ENCODE measurements at places on chromosomes 12 and 14.

DNA sequence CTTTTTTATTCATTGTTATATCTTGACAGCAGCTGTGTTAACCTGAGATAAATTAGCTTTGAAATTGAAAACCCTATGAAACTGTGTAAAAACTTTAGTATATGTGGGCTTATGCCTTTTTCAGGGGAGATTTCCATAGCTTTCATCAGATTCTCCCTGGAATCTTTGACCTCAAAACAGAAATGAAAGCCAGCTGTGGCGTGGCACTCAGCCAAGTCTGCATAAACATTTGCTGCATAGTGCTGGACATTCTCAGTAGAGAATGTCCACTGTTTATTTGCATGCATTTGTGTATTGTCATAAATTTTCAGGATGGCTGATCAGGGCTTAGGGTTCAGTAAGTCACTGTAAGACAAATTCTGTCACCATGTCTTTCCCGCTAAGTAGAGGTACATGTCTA is 115.3 kb upstream of the NAP1L1 start:
- DNase-seq = no peak

DNA sequence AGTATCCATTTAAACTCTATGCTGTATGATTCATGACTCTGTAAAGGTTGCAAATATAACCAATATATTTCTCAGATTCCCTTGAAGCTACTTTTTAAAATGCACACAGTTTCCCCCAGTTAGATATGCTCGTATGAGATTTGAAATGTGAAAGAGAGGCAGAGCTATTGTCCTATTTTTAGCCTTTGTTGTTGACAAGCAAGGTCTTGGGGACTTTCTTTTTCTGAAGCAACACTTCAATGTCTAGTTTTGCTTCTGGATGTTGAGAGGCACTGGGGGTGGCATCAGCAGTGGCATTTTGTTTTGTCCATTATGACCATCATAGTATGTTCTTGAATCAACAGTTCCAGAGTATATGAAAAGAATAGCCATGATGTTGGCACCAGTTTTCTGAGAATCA is 63.4 kb downstream of the ASCL1 start:
- DNase-seq = no peak

DNA sequence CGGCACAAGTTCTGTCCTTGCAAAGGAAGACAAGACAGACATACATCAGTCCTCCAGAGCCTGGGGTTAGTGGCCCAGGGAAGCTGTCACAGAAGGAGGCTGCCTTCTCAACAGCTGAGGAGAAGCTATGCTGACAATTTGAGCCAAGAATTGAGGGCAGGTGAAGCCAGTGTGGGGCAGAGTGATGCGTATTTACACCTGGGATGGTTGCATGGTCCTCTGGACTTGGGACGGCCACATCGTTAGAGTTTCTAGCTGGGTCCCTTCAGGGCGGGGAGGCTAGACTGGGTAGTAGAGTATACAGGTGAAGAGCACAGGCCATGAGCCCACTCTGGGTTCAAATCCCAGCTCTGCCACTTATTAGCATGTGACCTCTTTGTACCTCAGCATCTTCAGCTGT is 16.5 kb downstream of the KRT85 start:
- no peak for DNase-seq

- no peak for DNase-seq
Observed at GRCh38 chr14:61225344-61225743, 55.8 kb downstream of the TMEM30B start.

DNA sequence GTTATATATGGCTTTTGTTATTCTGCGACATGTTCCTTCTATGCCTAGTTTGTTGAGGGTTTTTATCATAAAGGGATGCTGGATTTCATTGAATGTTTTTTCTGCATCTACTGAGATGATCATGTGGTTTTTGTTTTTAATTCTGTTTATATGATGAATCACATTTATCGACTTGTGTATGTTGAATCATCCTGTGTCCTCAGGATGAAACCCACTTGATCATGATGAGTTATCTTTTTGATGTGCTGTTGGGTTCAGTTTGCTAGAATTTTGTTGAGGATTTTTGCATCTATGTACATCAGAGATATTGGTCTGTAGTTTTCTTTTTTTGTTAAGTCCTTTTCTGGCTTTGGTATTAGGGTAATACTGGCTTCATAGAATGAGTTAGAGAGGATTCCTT is 291.2 kb downstream of the AKAP6 start:
- no peak for DNase-seq

Measured in activated gamma-delta T cell treated with Interleukin-2 at 50 U/mL for 16 hours (primary cell).